Left cardiac atrium (tissue), 4 donors: ENCODE measurements at places on chromosomes 5 and 9.

DNA sequence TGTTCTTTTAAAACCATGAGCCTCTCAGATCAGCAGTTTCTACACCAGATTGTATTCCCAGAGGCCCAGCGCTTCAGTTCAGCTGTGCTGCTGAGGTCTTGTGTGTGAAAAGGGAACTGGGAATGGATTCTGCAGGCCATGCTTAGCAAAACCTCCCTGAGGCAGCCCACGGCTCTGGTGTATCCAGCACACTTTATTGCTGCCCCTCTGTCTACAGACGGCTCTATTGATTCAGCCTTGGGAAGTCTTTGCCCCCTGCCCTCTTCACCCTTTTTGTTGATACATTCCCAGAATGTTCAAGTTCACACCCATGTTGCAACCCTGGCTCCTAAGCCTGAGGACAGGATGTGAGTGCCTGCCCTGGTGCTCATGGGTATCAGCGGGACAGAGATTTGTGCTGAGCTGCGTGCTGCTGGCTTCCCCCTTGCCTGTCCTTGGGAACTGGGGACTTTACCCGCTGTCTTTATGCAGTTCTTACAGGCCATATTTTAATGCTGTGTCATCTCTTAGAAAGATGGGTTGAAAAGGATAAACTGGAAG lies 37.3 kb downstream of the ARHGAP26 start:
- DNase-seq, result peak; percentile 57

DNA sequence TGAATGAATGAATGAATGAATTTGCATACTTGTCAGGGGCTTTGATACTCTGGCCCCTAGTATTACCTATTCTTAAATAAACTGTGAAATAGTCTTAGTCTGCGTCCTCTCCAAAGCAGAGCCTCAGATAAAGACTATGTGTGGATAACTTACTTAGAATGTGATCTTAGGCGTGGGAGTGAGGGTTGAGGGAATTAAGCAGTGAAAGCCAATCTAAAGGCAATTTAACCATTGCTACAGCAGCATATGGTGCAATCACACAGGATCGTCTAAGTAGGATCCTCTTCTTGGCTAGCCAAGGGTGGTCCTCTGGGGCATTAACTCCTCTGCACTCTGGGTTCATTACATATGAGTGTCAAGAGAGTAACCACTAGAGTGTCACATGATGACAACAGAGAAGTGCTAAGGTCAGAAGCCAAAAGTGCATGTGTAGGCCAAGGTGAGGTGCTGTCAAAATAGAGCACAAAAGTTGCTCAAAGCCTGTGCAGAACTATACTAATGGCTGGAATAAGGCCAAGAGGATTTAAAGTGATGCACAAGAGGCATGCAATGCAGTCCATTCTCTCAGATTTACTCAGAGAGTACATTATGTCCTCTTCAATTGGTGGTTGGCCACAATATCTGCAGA lies 274.4 kb upstream of the SEMA6A start:
- DNase-seq, result no peak

GRCh38 chr5:65535529-65535987 lies 27.4 kb downstream of the CENPK start:
- no peak for DNase-seq

DNA sequence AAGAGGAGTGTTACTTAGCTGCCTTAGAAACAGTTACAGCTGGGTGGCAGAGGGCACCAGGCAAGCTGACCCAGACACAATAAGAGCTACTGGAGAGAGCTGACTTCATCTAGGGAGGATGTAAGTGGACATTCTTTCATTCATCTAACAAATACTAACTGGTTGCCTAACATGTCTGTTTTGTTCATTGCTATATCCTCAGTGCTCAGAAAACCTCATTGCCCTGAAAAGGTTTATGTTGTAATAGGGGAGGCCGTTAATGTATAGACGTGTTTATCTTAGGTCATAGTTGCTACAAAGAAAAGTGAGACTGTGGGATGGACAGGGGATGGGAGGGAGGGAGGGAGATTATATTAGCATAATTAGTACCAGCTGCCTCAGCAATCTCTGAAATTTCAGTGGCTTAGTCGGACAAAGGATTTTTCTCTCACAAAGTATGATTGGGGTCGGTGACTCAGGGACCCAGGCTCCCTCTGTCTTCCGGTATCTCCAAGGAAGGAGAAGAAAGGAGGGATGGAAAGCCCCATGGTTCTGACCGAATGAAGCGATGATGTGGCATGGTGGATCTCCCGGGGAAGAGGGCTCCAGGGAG lies 2.6 kb upstream of the SNX18 start:
- DNase-seq, result no peak

- DNase-seq, result no peak
These were observed 31.7 kb downstream of the GPR21 start for GRCh38 chr9:123065196-123065595.

DNA sequence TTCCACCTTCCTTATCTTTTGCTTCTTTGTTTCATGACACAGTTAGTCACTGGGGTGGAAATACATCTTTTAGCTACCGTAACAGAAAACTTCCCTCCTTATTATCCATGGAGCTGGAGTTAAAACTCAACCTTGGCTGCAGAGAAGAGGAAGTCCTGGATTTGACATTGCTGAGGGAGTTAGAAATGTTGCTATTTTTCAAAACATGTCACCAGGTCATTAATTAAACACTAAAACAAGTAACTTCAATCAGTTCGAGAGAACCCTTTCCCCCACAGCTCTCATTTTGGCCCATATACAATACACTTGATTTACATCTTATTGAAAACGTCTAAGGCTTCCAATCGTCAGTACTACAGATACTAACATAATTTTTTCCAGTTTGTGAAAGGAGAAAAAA lies 237.9 kb upstream of the CD180 start:
- DNase-seq, result no peak
